ENCODE measurements at places on chromosomes 3 and 15.

- peak; percentile 83 for DNase-seq
These were observed 33.3 kb downstream of the GLB1 start for GRCh38 chr3:33063651-33064051.

- no peak for DNase-seq
These were observed 2.5 kb upstream of the IRAK2 start for GRCh38 chr3:10162185-10162584.

GRCh38 chr3:174639406-174639805, 219.7 kb upstream of the NAALADL2 start:
- DNase-seq = no peak

DNA sequence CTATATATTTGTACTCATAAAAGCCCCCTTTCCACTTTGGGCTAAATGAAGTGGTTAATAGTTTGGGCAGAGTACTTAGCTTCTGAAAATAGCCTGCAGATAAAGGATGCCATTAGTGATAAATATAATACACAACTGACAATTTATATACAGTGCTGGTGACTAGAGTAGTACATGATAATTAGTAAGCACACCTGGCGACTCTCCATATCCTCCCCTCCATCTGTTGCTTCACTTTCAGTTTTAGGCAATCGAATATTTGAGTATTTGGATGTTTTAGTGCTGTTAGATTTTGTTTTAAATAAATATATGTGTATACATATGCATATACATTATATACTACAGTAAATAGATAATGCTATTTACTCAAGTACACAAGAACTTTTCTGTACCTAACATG, 35.9 kb upstream of the CHMP2B start:
- no peak for DNase-seq

GRCh38 chr3:148643389-148643840, 54.3 kb upstream of the AGTR1 start:
- peak; percentile 84 for DNase-seq
